ENCODE measurements at places on chromosomes 2 and 18. TPM values are rescaled to one million over a fixed set of nuclear protein-coding genes. Genes with fewer than 3 reads are reported as not detected.

GNAL gene
- total RNA-seq: 7.4 TPM

AQP12B gene
- not detected for total RNA-seq

LCT gene
- total RNA-seq: 0.77 TPM

TMEM182 gene
- total RNA-seq: 1.6 TPM

- DNase-seq: no peak
Observed at GRCh38 chr2:42036940-42037339, 10.9 kb upstream of the PKDCC start.

DNA sequence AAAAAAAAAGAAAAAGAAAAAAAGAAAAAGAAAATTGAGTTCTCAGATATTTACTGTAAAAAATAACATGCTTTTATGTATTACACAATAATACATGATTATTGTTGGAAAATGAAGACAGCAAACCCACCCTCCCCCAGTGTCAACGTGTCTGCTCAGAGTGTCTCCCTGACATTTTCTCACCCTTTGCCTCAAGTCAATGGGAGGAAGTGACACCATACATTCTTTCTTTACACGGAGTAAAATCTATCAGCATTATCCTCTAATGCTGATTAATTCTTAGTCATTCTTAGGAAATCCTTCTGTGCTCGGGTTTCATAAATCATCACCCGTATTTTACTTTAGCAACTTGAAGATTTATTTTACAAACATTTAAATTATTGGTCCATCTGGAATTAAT lies 32.0 kb downstream of the CTAGE1 start:
- DNase-seq: no peak

All from mesenteric fat pad (tissue), 1 donor.